Activated T-helper 1 cell treated with anti-CD3 and anti-CD28 coated beads, Interleukin-2, amount 50 U/mL, for 16 hours (primary cell): ENCODE measurements at places on chromosomes 3 and 15.

DNA sequence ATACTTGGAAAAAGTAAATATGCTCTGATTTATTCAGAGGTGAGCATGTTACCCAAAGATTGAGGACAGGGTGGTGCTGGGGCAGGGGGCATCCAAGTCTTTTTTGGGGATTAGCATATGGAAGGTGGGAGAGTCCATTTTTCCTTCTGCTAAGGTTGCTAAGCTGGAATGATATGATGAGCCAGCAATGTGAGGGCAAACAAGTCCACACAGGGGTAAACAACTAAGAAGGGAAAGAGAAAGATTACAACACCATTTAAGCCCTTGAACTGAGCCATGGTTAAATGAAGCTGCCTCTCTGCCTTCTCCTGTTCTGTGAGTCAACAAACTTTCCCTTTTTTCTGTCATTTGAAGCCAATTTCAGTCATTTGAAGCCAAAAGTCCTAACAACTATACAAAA is 89.0 kb downstream of the RPL22L1 start:
- DNase-seq: no peak

- DNase-seq: no peak
Measured at GRCh38 chr3:37050282-37050681, 57.0 kb downstream of the MLH1 start.

DNA sequence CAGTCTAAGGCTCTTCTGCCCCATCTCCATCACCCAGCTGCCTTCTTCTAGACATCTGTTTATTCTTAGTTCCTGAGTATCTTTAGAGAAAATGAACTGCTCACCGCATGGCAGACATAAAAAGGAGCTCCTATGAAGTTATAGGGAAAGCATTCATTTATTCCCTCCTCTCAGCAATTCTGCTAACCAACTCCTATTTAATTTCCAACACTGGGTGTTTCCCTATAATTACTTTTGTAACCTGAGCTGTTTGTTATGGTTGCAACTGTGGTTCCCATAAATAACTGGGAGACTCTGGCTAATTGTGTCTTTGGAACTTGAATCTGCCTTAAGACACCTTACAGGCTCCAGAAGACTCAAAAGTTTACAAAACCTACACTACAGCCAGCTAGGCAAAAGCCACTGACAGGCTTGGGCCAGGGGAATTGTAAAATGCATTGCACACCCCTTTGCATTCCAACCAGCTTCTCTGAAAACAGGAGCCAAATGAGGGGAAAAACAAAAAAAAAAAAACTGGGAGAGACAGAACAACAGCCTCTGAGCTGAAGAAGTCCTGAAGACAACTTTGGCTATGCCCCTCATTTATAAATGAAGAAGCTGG is 231.5 kb upstream of the FEZF2 start:
- DNase-seq: no peak

- no peak for DNase-seq
Measured at GRCh38 chr3:158418035-158418434, 153.0 kb upstream of the MLF1 start.

- DNase-seq: no peak
Measured at GRCh38 chr15:100902436-100903167, 16.6 kb upstream of the LRRK1 start.

DNA sequence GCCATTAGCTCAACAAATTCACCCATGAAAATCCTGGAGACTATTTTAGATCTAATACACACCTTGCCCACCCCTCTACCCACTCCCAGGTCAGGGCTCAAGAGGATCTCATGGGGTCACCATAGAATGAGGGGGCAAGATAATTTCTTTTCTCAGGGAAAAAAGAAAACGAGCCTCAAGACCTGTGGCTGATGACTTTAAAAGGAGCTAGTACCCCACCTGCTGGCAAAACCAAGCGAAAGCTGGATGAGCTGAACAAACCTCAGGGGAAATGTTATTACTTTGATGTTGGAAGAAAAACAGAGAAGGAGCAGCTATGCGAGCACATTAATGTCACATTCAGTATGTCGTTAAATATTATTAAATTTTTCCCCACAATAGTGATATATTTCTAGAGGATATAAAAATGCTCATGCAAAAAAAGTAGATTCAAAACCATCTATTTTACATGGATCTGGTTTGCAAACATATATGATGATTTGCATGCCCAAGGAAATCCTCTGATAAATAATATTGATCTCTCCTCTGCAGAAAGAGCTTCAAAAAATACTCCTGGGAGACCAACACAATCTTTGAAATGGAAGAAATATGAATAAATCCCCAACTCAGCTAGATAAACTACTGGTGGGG is 37.7 kb downstream of the PLD1 start:
- DNase-seq: no peak

DNA sequence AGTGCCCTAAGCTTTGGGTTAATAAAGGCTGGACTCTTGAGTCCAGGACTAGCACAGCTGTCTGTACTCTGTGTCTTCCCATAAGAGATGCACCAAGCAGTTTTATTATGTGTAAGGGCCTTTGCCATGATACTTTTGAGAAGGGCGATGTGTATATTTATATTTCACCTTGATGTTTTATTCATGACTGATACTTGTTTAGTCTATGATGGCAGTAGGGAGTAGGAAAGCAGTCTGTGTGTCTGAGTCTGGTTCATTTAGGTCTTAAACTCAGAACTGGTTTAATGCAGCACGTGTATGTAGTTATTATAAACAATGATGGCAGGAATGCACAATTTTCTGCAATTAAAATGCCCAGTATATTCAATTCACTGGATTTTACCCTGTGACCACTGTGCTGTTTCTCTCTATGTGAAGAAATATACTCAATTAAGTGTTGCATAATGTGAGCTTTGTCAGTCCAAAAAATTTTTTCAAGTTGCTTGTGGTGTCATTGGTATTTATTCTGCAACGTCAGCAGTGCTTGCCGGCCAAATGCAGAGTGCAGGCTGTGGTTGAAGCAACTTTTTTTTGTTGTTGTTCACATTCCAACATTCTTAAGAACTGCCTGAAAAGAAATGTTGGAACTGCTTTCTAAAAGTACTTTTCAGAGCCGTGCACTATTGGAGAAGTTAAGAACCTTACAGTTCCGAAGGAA is 423.7 kb upstream of the SEMA6D start:
- DNase-seq: no peak

DNA sequence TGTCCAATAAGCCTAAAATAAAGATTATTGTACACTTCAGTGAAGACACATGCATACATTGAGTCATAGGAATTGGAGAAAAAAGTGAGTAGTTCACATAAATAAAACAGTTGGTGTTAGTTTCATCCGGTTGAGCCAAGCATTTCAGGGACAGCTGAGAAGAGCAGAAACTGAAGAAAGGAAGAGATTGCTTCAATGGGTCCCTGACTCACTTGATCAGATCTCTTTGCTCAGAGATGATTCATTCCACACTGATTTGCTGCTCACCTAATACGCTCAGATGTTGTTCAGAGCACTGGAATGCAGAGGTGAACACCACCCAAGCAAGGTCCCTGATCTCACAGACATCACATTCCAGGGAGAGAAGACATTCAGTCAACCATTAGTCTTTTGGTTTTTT is 93.7 kb downstream of the RAD18 start:
- no peak for DNase-seq

DNA sequence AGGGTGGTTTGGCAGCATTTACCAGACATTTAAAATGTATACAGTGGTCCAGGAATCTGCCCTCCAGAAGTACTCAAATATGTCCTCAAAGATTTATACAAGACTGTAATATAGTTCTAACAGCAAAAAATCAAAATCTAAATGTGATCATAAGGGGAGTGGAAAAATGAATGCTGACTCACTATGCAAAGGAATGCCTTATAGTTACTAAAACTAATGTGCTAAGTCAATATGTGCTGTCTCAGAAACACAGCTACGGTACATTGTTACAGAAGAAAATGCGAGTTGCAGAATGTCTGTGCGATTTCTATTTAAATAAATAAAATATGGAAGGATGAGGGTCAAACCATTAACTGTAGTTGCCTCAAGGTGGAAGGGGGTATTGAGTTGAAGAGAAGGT is 230.1 kb upstream of the UBE2E1 start:
- no peak for DNase-seq
